ENCODE measurements at places on chromosomes 3 and 15. TPM values are rescaled to one million over a fixed set of nuclear protein-coding genes. Genes with fewer than 3 reads are reported as not detected.
A peak's percentile ranks its signal among the peaks of the same experiment; 100 is the strongest.

Gene ANKRD63
- not detected for total RNA-seq

DNA sequence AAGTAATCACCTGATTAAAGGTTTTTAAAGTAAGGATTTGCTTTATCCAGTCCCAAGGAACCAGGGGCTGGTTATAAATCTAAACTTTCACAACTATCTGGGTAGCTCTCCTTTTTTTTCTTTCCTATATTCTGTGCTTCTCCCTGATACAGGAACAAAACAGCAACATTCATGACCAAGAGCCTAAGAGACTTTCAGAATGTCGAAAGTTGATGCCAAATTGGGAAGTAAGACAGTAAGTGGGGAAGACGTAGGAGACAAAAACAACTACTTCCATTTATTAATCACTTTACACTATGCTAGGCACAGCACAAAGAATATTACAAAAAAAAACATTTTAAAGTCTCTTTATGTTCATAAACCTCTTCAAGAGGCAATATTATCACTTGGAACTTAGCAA is 211.6 kb downstream of the MAGI1 start:
- DNase-seq = no peak

- no peak for DNase-seq
Observed at GRCh38 chr3:16893618-16894200, 9.0 kb downstream of the PLCL2 start.

DNA sequence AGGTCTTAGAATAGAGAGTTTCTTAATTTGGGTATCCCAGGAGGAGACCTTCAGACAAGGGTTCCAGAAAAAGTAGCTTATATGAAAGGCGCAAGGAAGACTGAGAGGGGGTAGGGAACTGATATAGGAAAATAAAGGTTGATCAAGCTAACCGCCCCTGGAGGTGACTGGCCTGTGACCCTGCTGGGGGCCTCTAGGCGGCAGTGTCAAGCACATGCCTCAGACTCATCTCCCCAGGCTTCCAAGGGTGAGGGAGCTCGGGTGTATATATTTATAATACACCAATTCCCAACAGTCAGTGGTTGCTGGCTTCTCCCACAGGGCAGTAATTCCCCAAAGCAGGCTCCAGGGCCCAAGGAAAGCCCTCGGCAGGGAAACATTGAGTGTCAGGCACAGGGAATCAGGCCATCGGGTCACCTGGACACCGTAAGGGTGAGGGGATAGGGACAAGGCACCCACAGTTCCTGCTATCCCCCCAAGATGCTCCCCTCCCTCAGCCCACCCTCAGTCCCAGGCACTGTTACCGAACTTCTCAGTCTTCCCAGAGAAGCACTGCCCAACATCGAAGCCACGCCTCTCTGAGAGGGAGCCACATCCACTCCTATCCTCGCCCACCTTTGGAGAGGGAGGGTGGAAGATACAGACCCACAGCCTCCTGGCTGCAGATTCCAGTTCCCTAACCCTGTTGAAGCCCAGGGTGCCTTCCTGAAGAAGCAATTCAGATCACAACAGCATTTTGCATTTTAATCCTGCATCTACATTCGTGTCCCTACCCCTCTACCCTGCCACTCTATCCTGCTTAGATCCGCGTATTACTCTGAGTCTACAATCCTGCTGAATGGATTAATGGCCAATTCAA is 19.5 kb upstream of the CAV3 start:
- no peak for DNase-seq

GRCh38 chr15:92124657-92125010 is 269.0 kb upstream of the ST8SIA2 start:
- no peak for DNase-seq

GRCh38 chr3:160400702-160401150 is 1.3 kb downstream of the SMC4 start:
- DNase-seq = peak; percentile 42

All from CD4-positive, alpha-beta T cell (primary cell).